ENCODE measurements at places on chromosomes 11 and 22.

DNA sequence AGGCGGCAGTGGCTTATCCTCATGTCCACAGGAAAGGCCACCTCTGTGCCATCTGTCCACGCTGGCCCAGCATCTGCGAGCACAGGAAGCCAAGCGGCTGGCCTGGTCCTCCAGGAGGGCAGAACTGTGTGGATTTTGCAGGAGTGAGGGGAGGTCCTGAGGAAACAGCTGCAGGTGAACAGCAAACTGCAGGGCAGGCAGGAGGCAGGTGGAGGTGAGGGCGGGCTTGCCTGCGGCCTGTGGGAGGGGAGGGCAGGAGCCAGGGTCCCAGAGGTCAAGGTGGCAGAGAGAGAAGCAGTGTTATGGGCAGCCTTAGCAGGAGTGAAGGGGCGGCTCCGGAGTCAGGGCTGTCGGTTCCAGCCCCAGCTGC is 369.7 kb downstream of the SHANK2 start:
- DNase-seq: no peak

DNA sequence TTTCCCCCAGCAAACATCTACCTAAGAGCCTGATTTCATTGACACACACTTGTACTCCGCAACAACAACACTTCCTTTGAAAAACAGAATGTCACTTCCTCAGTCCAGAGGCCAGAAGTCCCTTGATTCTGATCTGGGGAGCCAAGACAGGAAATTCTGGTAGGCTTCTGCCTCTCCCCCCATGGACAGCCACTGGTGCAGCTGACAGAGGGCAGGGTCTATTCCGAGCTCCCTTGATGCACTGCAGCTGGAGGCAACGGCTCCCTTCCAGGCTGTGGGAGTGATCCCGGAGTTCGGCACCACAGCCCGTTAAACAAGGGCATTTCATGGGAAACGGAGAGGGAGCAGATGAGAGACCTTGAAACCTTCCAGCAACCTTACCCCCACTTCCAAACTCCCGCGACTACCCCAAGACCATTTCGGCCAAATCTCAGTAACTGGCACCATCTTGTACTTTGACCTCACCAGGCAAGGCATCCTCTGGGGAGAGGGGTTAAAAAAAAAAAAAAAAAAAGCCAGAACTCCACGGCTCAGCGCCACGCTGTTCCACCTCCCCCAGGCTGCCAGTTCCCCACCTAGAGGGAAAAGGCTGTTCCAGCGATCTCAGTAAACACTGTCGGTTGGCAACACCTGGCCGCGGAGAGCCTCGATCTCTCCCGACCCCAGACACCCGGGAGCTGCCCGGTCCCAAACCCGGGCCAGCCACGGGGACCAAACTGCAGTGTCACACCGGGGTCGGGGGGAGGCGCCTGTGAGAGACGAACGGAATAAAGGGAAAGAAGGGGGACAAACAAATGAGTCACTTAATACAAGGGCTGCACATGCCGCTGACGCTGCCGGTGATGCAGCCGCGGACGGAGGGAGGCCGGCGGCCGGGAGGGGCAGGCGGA is 1.1 kb downstream of the GAB2 start:
- peak; percentile 57 for DNase-seq

DNA sequence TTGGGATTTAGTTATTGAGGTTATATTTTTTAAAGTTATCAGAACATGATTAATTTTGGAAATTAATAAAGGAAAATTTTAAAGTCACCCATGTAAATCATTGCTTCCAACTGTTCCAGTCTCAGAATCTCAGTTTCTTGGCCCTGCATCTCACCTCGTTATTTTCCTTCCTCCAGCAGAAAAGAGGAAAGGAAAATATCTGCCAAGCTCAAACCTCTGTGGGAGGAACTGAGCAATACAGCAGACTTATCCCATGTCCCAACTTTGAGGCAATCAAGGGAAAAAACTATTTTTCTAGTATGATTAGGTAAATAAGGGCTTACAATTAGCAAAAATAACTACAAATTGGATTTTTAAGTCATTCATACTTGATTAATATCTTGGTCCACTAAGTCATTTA is 30.1 kb downstream of the ELMOD1 start:
- DNase-seq: no peak

- DNase-seq: no peak
Measured at GRCh38 chr22:23217171-23218052, 37.1 kb downstream of the BCR start.

DNA sequence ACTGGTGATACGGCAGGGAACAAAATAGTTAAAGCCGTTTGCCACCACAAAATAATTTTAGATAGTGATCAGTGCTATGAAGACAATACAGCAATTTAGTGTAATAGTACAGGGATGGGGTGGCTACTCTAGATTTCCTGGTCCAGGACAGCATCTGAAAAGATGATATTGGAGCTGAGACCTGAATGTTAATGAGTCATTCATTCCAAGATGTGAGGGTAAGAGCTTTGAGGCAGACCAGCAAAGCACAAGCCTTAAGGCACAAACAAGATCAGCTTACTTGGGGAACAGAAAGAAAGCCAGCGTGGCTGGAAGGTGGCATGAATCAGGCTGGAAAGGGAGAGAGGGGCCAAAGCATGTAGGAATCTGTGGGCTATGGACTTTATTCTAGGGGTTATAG is 132.3 kb downstream of the TRIM44 start:
- DNase-seq: no peak

- no peak for DNase-seq
Measured at GRCh38 chr11:107354780-107355179, 102.8 kb downstream of the CWF19L2 start.

DNA sequence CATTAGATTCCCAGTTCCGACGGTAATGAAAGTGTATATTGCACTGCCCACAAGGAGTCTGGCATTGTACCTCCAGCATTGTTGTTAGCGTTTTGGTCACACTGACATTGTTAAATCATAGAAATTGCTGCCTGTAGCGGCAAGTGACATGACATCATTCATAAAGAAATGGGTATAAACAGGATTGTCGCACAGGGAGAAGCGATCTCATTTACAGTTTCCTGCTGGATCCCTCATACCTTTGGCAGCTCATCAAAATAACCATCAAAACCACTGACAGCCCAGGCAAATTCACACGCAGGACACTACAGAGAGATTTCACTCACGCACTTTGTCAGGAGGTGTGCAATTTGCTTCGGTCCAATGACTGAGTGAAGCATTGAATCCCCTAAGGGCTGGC is 3.5 kb downstream of the HTR3B start:
- no peak for DNase-seq

DNA sequence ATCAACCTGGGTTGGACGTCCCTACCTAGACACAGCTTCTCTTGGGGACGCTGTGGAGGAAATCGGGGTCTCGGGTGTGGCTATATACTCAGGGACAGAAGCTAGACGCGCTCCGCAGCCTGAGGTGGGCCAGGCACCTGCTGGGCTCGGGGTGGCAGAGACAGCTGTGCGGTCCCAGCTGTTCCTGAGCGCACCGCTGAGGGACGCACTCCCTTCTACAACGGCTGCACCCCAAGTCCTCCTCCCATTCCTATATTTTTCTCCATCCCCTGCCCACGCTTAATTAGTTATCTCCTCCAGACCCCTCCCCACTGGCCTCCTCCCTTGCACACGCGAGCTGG is 188 bp upstream of the MTNR1B start:
- DNase-seq: no peak

- no peak for DNase-seq
Measured at GRCh38 chr11:121311373-121311772, 18.8 kb downstream of the SC5D start.

- DNase-seq: no peak
Measured at GRCh38 chr11:60923326-60923725, 934 bp upstream of the TMEM132A start.

- no peak for DNase-seq
Measured at GRCh38 chr11:6442441-6442840, 1.7 kb upstream of the HPX start.

- DNase-seq: no peak
Measured at GRCh38 chr11:6152126-6152525, 18.0 kb downstream of the OR52B2 start.

GRCh38 chr22:25627271-25627852 is 62.9 kb downstream of the GRK3 start:
- DNase-seq: no peak

Data from stimulated activated CD8-positive, alpha-beta memory T cell treated with anti-CD3 and anti-CD28 coated beads, Interleukin-7, amount 100 ng/mL, for 1 hour (primary cell).